ENCODE measurements at places on chromosomes 3 and 15.

- DNase-seq: no peak
These were observed 10.6 kb upstream of the U2SURP start for GRCh38 chr3:142990721-142991120.

- DNase-seq: no peak
These were observed 36.5 kb downstream of the ATP13A3 start for GRCh38 chr3:194450341-194450740.

GRCh38 chr15:67189326-67190051 lies 65.0 kb downstream of the AAGAB start:
- no peak for DNase-seq

- no peak for DNase-seq
These were observed 271.6 kb downstream of the ERC2 start for GRCh38 chr3:56196700-56197099.

DNA sequence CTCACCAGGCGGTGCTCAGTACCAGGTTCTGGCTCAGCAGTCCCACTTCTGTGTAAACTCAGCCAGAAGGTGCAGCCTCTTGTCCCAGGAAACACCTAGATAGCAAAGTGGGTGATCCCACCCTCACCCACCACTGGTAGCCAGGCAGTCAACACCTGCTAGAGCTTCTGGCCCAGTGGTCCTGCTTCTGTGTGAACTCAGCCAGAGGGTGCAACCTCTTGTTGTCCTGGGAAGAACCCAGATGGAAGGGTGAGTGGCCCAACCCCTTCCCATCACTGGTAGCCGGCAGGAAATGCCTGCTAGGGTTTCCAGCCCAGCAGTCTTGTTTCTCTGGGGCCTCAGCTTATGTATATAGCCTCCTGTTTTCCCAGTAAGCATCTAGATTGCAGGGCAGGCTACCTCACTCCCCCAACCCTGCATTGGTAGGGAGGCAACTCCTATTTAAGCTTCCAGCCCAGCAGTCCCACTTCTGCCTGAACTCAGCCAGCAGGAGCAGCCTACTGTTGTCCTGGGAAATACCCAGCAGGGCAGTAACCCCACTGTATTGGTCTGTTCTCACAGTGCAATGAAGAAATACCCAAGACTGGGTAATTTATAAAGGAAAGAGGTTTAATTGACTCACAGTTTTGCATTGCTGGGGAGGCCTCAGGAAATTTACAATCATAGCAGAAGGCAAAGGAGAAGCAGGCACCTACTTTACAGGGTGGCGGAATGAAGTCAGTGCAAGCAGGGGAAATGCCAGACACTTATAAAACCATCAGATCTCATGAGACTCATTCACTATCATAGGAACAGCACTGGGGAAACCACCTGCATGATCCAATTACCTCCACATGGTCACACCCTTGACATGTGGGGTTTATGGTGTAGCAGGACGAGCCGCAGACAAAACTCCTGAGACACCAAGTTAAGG lies 110.6 kb downstream of the DTWD1 start:
- no peak for DNase-seq

DNA sequence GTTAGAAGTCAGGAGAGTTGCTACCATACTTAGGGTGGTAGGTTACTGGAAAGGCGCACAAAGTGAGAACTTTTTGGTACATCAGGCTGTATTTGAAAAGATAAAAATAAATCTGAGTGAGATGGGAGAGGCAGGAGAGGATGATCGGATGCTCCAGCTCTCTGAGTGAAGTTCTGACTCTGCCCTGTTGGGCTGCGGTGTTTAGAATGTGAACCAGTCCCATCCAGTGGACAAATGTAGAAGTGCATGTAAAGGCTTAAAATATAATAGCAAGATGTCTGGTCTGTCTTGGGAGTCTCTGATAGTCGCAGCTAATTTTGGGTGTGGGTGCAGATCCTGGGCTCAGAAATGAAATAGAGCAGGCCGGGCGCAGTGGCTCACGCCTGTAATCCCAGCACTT lies 30.4 kb downstream of the ACKR2 start:
- DNase-seq: no peak

DNA sequence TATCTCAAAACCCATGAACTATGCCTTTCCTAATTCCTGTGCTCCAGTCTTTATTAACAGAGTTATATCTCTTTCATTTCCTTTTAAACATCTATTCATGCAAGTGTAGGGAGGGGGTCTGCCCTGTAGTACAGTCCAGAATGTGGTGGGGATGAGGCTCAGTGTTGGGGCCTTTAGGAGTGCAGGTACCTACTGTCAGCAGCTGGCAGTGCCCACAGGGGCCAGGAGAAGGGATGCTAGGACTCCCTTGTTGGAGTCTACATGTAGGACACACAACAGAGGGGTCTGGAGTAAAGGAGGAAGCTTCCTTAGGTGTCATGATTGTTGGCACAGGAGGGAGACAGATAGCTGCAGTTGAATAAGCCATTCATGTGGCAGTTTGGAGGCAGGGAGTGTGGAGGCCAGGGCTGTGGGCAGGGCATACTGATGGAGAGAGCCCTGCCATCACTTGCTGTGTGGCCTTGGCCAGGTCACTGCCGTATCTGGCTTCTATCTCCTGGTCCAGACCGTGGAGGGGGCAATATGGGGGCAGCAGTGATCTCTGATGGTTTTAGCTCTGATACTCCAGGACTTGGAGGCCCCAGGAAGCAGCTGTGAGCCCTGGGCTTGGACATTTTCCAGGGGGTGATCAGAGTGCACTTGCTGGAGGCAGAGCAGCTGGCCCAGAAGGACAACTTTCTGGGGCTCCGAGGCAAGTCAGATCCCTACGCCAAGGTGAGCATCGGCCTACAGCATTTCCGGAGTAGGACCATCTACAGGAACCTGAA lies 29.5 kb downstream of the ESYT3 start:
- DNase-seq: no peak

DNA sequence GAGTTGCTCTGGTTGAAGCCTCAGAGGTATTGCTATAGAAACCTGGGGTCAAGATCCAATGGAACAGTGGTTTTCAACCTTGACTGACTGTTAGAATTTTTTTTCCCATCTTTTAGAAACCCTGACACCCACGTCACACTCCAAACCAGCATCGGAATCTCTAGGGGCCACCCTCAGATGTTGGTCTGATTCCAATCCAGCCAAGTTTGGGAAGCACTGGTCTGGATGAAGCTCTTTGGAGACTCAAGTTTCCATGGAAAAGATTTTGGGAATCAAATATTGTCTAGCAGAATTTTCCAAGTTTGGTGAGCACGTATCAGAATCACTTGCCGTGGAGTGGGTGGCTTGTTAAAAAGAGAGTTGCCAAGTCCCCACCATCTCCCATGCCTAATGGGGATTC lies 103.8 kb downstream of the THSD4 start:
- no peak for DNase-seq

GRCh38 chr3:28186748-28187147 lies 54.7 kb upstream of the CMC1 start:
- no peak for DNase-seq

- DNase-seq: no peak
These were observed 80.4 kb downstream of the CHRD start for GRCh38 chr3:184460276-184460675.

DNA sequence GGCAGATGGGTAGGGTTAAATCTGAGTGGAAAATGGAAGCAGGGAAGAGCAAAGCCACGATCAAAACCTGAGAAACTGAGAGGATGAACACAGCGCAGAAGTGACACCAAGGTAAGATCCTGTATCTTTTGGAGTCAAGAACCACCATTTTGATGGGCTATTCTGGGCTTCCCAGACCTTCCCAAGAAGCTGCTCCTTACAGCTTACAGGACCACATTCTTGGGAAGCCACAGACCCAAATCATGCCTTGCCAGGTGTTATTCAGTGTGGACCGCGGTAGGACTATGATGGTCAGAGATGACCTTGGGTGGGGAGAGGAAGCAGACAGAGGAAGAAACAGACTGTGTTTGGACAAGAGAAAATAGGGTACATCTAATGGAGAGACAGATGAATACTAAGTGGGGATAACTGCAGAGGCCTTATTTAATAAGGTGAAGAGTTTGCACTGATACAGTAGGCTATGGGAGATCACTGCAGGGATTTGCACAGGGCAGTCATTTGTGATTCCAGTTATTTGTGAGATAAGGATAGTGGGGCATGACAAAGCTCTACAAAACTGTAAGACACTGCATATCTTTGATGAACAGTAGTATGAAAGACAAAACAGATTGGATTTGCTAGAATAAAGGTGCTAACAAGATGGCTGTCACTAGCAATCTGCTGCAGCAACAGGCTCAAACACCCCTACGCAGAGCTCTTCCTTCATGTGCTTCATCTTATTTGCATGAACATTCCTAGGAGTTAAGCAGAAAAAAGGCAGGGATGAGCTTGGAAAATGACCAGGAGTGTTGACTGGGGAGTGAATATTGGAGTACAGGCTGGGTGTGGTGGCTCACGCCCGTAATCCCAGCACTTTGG lies 105.9 kb downstream of the IGF2BP2 start:
- DNase-seq: no peak

GRCh38 chr3:116102037-116102436 lies 343.2 kb downstream of the LSAMP start:
- DNase-seq: no peak

- no peak for DNase-seq
These were observed 3.2 kb downstream of the EIF1B start for GRCh38 chr3:40312661-40313226.

- DNase-seq: no peak
These were observed 276.0 kb downstream of the GBE1 start for GRCh38 chr3:81485444-81485865.

- DNase-seq: no peak
These were observed 163.4 kb upstream of the RAP2B start for GRCh38 chr3:152998591-152998990.

DNA sequence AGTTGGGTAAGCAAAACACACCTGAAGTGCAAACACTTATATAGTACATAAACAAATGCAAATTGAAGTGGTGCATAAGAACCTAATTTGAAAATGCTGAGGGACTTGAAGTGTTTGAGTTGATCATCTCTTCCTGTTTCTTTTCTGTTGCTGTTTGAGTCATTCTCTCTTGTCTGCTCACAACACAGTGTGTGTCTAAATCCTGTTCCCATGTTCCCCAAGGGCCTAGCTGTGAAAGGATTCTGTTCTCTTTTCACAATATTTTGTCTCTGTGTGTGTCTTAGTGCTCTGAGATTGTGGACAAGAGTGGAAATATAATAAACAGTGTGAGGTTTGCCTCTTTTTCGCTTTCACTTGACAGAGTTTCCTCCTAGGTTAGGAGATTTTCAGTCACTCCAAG lies 6.1 kb downstream of the CD96 start:
- DNase-seq: no peak

DNA sequence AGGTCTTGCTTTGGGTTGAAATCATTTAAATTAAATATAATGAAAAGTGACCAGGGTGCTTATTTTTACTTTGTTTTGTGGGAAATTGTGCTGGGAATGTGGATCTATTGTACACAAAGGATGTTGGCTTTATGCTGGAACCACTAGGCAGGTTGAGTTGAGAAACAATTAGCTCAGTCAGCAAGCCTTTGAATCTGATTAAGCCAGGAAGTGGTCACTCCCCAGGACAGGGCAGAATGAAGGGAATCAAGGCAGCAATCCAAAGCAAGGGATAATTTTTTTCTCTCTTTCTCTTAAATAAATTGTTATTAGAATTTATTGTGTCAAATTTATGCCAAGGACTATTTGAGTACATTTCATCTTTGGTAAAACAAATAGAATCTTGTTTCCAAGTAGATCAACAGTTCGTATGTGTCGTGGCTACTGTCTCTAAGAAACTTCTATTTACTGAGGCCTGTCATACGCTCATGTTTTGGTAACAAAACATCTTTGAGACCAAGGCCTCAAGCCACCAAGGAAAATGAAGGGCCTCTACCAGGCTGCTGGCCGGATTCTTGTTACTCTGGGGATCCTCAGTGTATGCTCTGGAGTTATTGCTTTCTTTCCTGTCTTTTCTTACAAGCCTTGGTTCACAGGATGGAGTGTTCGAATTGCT lies at the start of gene TMEM212:
Gene TMEM212 (plus strand): TSS at position 486 of the 655 bp plus-strand sequence. CDS start 35 bp downstream, at position 521.
- no peak for DNase-seq

DNA sequence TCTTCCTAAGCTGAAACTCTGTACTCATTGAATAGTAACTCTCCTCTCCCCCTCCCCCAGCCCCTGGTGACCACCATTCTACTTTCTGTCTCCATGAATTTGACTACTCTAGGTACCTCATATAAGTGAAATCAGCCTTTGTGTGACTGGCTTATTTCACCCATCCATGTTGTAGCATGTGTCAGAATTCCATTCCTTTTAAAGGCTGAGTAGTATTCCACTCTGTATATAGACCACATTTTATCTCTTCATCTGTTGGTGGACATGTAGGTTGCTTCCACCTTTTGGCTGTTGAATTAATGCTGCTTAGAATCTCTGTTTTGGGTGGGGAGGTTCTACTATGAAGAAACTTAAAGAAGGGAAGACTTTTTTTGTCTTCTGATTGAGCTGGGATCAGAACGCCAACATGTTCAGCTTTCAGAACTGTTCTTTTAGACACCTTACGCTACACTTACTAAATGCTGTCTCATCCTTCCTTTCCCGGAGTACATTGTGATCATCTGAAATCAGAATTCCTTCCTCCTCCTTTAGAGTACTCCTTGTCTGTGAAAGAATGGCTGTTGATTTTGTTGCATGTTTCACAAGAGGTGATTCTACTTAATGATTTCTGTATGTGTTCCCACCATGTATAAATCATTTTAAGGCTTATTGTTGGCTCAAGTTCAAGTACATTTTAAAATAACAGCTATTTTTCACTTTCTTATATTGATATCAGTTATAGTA lies 50.3 kb downstream of the MRPS25 start:
- DNase-seq: no peak

DNA sequence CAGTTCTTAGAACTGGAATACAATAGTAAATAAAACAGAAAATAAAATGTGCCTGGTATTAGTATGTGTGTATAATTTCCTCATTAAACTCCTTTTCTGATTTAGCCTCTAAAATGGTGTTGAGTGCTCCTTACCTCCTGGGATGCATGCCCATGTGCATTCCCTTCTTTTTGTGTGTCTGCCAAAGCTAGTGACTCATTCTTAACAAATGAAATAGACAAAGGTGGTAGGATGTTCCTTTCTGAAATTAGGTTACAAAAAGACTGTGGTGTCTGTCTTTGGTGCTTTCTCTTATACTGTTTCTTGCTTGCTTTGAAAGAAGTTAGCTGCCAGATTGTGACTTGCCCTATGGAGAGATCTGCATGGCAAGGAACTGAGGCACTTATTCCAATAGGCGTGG lies 623.7 kb downstream of the GRM7 start:
- no peak for DNase-seq

DNA sequence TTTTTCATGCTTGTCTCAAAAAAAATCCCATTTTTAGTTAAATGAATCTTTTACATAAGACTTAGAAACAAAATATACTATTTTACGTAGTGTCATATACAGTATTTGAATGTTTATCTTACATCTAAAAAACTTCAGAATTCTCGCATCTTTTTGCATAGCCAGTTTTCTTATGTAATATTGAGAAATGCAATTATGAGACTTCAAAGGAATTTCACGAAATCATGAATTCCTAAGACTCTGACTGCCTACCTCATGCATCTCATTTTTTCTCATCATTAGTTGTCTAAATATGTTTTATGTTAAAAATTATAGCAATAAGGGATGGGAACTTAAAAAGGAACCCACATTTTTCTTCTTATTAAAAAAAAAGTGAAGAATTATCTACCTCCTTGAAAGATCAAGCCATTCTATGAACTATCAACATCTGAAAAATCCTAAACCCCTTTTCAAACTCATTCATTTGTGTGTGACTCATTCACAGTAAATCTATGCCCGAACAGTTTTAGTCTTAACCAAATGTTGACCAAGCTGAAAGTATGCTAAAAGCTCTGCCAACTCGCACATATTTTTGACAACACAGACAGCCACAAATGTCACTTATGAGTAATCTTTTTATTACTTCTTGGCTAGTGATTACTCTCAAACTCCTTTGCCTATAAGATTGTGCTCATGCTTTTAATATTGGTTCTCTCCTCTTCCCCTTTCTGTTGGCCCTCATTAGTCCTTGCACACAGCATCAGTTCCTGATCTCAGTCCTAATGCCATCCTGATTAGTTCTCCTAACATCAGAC lies 115.9 kb downstream of the DCLK3 start:
- no peak for DNase-seq
